ENCODE measurements at places on chromosomes 2 and 18. TPM values are rescaled to one million over a fixed set of nuclear protein-coding genes. Genes with fewer than 3 reads are reported as not detected.

Gene ZNF532
- polyA plus RNA-seq: 54.2 TPM

Gene MARCHF4
- 0.04 TPM for polyA plus RNA-seq

DNA sequence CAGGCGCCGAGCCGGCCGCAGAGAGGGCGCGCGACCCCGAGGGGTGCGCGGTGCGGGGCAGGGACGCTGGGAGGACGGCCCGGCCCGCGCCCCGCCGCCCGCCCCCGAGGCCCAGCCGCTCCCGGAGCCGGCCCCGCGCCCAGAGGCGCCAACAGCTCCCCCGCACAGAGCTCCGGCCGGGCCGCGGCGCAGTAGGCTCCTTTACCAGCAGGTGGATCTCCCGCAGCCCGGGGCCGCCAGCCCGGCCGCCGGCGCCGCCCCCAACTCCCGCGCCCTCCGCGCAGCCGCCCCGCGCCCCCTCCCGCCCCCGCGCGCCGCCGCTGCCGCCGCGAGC lies 258 bp downstream of the MGAT4A start:
- no peak for DNase-seq

GRCh38 chr2:235468978-235469655 lies 24.7 kb upstream of the AGAP1 start:
- DNase-seq: peak; percentile 16

DNA sequence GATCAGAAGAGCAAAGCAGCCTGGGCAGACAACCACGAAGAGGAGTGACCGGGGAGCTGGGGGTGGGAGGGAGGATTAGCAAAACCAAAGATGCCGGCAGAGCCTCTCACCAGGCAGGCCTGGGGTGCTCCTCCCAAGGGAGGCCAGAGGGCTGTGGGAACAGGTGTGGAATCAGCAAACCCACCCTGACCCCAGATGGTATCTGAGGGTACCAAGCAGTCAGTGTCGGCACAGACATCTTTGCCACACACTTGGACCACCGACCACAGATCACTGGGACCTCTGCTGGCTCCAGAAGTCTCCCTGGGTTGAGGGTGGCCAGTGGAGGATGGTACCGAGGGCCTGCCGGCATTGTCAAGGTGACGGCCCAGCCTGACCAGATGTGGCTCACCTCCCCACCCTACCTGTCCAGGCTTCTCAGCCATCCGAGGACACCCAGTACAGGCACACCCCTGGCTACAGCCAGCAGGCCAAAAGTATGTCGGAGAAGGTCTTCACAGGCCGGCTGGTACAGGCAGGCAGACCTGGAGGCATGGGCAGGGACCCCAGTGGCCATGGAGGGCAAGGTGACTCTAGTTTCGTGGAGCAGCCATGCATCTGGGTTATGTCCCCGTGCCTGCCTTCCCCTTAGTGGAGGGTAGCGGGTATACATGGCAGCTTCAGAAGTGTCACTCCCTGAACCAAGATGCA lies 82.1 kb downstream of the UXS1 start:
- DNase-seq: no peak

GRCh38 chr2:1717113-1717512 lies 27.2 kb downstream of the PXDN start:
- no peak for DNase-seq

All from forelimb muscle (tissue), 1 donor.